ENCODE measurements at places on chromosomes 1 and 21.

DNA sequence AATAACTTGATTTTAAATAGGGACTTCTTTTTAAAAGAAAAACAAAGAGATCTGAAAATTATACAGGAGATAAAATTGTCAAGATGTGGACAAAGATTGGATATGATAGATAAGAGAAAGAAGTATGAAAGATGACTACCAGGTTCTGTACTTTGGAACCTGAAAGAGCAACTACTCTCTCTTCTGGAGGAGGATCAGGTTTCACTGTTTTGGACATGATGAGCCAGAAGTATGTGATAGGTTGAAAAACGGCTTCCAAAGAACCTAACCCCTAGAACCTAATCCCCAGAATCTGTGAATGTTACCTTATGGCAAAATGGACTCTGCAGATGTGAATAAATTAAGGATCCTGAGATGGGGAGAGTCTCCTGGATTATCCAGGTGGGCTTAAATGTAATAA lies 26.2 kb downstream of the RSBN1 start:
- DNase-seq: no peak

GRCh38 chr1:43294761-43295160 lies 6.0 kb upstream of the TIE1 start:
- DNase-seq: no peak

DNA sequence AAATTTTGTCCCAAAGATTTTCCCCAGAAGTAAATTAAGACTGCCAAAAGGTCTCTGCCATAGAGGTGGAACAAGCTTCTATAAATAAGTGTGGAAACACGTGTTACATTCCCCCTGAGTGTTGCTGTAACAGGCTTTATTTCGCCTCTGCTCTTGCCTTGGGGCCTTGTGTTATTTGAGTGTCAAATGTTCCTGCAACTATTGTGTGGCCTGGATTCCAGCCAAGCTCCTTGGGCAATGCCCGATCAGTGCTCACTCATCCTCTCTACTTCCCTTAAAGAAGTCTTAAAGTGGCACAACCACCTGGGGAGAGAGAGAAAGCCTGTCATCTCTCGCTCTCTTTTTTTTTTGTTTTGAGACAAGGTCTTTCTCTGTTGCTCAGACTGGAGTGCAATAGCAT lies 156.7 kb downstream of the NR5A2 start:
- no peak for DNase-seq

DNA sequence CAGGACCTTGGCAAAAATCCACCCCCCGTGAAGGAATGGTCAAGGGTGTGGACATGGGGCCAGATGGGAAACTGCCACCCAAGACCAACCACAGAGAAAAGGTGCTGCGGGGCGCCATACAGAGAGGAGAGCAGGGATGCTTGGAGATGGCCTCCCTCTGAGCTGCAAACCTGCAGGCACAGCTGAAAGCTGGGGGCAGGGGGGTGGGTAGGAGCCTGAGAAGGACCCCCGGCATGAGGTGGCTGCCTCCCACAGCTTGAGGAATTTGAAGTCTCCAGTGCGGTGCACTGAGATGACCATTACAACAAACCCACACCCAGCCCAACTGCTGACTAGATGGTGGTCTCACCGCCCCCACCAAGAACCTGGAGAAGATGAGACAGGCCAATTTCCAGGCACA lies 84.8 kb downstream of the WDR4 start:
- DNase-seq: no peak

DNA sequence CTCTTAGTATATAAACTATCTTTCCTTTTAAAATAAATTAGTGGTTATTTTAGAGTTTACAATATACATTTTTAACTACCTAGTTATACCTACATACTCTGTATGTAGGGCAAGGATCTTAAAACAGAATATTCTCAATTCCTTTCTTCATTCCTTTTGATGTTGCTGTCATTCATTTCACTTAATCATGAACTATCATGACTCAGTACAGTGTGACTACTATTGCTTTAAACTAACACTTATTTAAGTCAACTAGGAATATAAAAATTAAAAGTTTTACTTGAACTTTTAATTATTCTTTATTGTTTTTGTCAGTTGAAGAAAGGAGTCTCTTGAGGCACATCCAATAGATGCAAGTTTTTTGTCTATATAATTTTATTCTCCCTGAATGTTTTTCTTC lies 726.4 kb downstream of the BRINP3 start:
- DNase-seq: no peak

- DNase-seq: no peak
Measured at GRCh38 chr1:9438431-9439073, 100.7 kb upstream of the SLC25A33 start.

DNA sequence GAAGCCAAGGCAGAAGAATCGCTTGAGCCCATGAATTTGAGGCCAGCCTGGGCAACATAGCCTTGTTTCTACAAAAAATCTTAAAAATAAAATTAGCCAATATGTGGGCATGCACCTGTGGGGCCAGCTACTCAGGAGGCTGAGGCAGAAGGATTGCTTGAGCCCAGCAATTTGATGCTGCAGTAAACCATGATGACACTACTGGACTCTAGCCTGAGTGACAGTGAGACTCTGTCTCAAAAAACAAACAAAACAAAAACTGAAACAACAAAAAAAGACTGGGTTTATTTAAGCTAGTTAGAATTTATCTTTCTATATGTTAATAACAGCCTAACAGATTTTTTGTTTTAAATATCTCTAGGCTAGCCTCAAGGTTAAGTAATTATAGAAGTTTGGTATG lies 57.4 kb downstream of the SLC35A3 start:
- no peak for DNase-seq

- no peak for DNase-seq
Measured at GRCh38 chr1:171472183-171472647, 13.1 kb upstream of the PRRC2C start.

GRCh38 chr21:40575976-40576375 lies 271.0 kb downstream of the DSCAM start:
- DNase-seq: no peak

DNA sequence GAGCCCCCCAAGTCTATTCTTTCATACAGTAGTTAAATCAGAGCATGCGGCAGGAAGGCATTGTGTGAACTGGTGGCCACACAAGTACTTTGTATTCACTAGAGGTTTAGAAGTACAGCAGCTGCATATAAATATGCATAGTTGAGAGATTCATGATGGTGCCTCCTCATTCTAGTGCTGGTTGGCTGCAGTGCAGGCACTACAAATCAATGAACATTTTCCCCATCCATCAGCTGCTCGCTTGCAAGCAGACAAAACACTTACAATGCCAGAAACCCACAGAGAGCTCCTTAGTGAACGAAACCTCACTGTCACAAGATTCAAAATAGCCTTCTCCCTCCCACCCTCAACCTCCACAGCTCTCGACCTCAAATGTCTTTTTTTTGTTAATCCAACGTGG lies 726.2 kb downstream of the USP25 start:
- DNase-seq: no peak

All from D721Med (cell line).